Cardiac muscle cell (in vitro differentiated cells and primary cell): ENCODE measurements at places on chromosomes 12 and 14.

DNA sequence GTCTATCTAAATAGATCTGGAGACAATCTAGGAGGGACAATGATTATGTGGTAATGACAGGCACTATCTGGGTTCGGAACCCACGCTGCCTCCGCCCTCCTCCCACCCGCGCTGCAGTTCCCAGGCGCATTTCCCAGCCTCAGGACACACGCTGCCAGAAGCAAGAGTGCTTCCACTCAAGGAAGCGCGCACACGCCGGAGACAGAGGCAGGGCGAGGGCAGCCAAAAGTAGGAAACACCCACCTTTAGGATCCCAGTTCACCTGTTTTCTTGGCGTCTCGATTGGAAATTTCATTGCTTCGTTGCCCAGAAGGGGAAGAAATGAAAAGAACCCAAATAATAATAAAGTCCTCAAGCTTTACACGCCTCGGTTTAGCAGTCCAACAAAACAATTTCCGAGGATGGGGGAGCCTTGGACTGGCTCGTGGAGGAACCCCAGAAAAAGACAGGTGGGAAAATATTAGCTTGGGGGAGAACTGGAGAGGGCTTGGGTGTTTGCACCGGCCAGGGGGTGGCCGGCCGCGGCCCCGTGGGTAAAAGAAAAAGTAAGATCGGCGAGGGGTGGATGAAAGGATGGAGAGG lies 474 bp downstream of the KCNK10 start:
- DNase-seq, result no peak

DNA sequence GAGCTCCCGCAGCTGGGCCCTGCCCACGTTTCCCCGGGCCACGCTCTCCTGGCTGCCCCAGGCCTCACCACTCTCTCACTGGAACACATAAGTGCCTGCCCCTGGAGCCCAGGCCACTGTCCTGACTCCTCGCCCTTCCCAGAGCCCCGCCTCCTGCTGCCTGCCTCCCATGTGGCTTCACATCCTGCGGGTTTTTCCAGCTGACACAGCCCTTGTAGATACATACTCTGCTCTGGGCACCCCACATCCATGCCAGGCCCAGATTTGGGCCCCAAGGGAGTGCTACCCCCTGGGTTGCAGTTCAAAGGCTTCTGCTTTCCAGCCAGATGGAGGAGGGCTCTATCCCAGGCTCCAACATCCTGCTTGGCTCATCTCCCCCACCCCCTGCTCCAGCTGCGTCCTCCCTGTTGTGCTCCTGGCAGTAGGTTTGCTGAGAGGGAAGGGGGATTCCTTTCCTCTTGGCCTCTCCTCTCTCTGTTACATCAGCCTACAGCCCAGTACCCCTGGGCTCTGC lies 60.1 kb downstream of the TSPAN9 start:
- peak; percentile 34 for DNase-seq

DNA sequence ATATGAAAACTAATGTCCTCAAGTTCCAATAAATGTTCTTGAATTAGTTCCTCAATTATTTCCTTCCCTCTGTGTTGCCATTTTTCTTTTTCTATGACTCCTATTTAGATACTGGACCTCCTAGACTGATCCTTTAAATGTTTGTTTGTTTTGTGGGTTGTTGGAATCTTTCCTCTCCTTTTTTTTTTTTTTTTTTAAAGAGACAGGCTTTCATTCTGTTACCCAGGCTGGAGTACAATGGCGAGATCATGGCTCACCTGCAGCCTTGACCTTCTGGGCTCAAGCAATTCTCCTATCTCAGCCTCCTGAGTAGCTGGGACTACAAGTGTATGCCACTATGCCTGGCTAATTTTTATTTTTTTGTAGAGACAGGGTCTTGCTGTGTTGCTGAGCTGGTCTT lies 9.6 kb downstream of the PRKAG1 start:
- no peak for DNase-seq

DNA sequence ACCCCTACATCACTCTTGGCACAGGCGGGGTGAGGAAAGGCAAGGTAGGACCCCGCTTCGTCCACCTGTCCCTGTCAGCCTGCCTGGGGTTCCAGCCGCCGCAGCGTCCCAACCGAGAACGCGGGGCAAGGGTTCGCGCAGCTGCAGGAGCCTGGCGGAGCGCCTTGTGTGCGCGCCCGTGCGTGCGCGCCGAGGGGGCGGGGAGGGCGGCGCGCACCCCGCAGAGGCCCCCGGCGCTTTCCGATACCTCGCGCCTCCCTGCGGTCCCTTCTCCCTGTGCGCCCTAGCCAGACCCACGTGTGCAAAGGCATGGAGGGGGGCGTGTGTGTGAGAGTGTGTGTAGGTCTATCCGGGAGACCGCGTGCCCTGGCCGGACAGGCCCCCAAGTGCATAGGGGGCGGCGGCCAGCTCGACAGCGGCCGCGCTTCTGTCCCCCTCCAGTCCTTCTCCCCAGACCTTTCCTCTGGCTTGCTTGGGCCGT lies 122.4 kb downstream of the TSPAN9 start:
- peak; percentile 50 for DNase-seq

DNA sequence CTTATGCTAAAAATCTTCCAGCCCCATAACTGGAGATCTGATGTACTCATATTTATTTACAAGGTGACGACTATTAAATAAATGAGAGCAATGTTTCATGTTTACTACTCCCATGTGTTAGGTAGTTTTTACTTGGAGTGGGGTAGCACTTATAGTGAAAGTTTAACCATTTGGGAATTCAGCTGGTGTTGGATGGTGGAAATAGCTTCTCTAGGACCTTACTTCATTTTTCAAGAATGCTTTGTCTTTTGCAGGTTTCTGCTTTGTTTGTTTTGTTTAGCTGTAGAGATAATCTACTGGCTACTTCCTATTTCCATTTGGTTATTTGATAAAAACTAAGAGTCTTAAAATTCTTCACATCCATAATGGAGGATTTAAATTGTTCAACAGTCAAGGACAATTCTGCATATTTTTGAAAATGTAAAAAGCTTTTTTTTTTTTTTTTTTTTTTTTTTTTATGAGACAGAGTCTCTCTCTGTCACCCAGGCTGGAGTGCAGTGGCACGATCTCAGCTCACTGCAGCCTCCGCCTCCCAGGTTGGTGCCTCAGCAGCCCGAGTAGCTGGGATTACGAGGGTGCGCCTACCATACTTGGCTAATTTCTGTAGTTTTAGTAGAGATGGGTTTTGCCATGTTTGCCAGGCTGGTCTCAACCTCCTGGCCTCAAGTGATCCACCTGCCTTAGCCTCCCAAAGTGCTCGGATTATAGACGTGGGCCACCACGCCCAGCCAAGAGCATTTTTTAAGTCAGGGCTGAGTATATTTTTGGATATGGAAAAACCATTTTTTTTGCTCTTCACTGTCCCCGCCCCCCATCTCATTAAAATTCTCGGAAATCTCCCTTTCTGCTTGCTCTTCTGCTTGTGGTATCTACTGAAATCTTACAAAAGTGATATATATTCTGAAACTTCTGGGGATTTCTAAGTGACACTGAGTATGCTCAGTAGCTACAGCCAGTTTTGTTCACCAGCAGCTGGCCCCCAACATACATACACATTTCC lies 1.4 kb upstream of the ABCD2 start:
- peak; percentile 10 for DNase-seq

- DNase-seq, result no peak
Observed at GRCh38 chr12:25497021-25497420, 56.1 kb downstream of the LMNTD1 start.

GRCh38 chr12:90098132-90098779 lies 389.6 kb upstream of the ATP2B1 start:
- DNase-seq, result peak; percentile 23

GRCh38 chr14:39217214-39217879 lies 16.4 kb upstream of the MIA2 start:
- no peak for DNase-seq

DNA sequence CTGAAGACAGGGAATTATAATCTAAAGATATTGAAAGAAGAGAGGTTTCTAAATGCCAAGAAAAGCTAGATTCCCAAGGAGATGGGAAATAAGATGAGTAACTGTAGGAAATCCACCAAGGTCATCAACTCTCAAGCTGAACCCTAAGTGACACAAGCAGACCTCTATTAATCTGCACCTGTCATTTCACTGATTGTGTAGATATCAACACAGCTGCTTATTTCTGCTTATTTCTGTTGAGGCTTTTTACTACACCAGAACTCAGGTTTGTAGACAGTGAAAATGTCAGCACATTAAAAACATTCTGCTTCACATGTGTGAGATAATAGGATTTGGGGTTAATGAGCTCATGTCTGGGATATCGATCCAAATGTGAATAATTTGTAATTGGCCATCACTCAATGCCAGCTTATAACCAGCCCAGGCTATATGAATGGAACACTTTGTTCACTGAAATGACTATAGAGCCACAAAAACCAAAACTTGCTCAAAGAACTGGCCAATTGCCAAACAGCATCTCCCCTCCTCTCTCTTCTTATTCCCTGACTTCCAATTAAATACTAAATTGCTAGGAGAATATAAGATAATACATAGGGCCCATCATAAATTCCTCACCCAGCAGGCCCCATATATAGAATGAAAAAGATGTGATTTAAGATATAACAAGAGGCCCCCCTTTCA lies 188.7 kb upstream of the ARID2 start:
- DNase-seq, result no peak

DNA sequence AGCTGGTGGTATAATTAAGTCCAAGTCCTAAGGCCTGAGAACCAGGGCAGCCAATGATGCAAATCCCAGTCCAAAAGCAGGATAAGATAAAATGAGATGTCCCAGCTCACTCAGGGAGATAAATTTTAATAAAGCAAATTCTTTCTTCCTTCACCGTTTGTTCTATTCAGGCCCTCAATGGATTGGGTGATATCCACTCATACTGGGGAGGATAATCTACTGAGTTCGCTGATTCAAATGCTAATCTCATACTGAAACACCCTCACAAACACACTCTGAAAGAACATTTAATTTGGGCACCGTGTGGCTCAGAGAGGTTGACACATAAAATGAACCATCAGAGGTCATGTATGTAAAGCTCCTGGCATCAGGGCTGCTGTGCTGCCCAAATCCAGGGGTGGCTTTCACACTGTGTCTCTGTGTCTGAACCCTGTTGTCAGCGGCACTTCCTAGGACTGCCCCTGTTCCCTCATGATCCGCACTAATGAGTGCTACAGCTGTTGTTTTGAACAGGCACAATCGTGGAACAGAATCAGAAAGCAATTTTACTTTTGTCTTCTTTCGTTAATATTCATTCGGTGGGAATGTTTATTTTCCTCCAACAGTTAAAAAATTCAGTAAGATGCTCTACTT lies 428.5 kb upstream of the FBXO33 start:
- no peak for DNase-seq

DNA sequence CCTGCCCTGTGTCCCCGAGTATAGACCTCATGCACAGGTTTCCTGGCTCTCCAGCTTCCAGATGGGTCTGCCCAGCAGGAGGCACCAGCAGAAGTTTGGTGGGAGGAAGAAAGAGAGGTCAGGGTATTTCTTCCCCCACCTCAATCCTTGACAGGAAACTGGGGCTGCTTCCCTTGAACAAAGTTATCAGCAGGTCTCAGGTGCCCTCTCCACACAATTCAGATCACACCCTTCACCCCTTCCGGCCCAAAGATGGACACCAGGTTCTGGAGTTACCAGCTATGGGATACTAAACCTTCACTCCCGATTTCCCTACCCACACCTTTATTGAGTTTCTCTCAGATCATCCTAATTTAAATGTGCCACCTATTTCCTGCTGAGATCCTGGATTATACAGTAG lies 1.2 kb downstream of the SART3 start:
- no peak for DNase-seq

GRCh38 chr14:70726651-70727375 lies 82.5 kb downstream of the MAP3K9 start:
- peak; percentile 37 for DNase-seq

DNA sequence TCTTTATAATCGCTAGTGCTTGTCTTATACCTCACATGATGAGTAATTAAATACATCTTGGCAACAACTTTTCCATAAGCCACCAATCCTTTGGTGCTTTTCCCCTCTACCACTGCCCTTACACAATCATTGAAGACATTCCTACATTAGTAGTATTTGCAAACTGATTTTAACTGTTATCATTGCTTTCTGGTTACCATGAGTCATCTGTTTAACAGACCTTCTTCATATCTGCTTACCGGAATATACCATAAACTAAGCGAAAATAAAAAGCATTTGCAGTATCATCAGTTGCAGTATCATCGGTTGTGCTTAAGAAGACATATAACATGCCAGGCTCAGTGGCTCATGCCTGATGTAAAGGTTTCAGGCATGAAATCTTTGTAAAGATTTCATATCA lies 54.8 kb upstream of the PLEKHA5 start:
- DNase-seq, result peak; percentile 66
